ENCODE measurements at places on chromosomes 6 and 20. TPM values are rescaled to one million over a fixed set of nuclear protein-coding genes. Genes with fewer than 3 reads are reported as not detected.

HRH3 gene
- not detected for total RNA-seq

FOXF2 gene
- total RNA-seq, result 0.05 TPM

FAM209B gene
- total RNA-seq, result not detected

MCHR2 gene
- not detected for total RNA-seq

DACT2 gene
- 0.89 TPM for total RNA-seq

CDC25B gene
- 7.3 TPM for total RNA-seq

PACRG gene
- total RNA-seq, result not detected

REPS1 gene
- total RNA-seq, result 29.3 TPM

C20orf141 gene
- not detected for total RNA-seq

C20orf144 gene
- not detected for total RNA-seq

ABHD16B gene
- not detected for total RNA-seq

ARMH2 gene
- total RNA-seq, result not detected

HDGFL1 gene
- not detected for total RNA-seq

OXT gene
- total RNA-seq, result not detected

CRISP2 gene
- total RNA-seq, result 0.10 TPM

SLPI gene
- total RNA-seq, result 58.2 TPM

DSP gene
- 104 TPM for total RNA-seq

CLIC1 gene
- 345 TPM for total RNA-seq

BMP2 gene
- total RNA-seq, result 16.7 TPM

PRRT1 gene
- not detected for total RNA-seq

MRPL14 gene
- total RNA-seq, result 44.9 TPM

SIRPA gene
- total RNA-seq, result 56.9 TPM

PBOV1 gene
- total RNA-seq, result not detected

JAG1 gene
- 51.0 TPM for total RNA-seq

PARD6B gene
- 31.3 TPM for total RNA-seq

TP53TG5 gene
- not detected for total RNA-seq

ESR1 gene
- under 0.01 TPM for total RNA-seq

MYH7B gene
- not detected for total RNA-seq

GPRC6A gene
- total RNA-seq, result not detected

TRDN gene
- not detected for total RNA-seq

ARHGAP18 gene
- total RNA-seq, result 29.0 TPM

TCF21 gene
- not detected for total RNA-seq

IPCEF1 gene
- 1.7 TPM for total RNA-seq

ELOVL4 gene
- 1.4 TPM for total RNA-seq

RAET1L gene
- total RNA-seq, result 3.1 TPM

C20orf202 gene
- not detected for total RNA-seq
